ENCODE measurements at places on chromosomes 3 and 15.

GRCh38 chr15:60982249-60982910 is 246.7 kb downstream of the RORA start:
- no peak for DNase-seq

DNA sequence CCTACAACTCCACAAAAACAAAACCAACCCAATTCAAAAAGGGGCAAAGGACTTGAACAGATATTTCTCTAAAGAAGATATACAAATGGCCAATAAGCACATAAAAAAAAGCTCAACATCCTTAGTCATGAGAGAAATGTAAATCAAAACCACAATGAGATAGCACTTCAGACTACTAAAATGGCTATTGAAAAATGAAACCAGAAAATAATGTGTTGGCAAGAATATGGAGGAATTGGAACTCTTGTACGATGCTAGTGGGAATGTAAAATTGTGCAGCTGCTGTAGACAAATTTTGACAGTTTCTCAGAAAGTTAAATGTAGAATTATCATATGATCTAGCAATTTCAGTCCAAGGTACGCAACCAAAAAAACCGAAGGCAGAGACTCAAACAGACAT is 29.0 kb downstream of the KY start:
- DNase-seq: no peak

- no peak for DNase-seq
Measured at GRCh38 chr15:78044407-78045155, 32.9 kb downstream of the TBC1D2B start.

DNA sequence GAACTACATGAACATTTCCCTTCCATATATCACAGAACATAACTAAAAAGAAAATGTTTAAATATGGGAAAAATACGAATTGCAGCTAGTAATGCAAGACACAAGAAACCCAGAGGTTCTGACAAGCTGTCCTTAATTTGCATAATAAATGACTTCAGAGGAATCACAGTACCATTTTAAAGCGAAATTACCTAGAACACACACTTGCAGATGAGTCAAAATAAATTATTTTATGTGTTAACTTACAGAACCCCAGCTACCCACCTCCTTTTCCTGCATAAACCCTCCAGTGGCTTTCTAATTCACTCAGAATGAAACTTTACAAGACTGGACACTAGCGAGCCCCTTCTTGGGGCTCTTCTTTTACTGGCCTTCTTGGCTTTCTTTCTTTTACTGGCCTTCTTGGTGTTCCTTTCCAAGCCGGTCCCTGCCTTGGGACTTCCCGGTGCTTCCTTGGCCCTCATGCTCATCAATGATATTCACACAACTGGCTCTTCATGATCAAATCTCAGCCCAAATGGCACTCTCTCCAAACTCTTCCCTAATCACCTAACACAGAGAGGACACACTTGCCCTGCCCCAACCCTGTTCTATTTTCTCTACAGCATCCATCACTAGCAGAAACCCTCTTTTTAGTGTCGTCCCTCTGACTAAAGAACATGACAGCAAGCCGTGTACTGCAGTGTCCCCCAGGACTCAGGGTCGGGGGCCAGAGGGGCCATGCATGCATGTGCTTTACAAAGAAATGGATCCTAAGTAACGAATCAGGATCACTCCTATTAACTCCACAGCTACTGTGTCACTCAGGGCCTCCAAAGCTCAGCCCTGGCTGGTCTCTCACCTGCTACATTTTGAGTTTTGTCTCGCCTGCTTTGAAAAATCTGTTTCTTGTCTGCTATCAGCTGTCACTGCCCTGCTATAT is 4.8 kb downstream of the CHSY1 start:
- no peak for DNase-seq

DNA sequence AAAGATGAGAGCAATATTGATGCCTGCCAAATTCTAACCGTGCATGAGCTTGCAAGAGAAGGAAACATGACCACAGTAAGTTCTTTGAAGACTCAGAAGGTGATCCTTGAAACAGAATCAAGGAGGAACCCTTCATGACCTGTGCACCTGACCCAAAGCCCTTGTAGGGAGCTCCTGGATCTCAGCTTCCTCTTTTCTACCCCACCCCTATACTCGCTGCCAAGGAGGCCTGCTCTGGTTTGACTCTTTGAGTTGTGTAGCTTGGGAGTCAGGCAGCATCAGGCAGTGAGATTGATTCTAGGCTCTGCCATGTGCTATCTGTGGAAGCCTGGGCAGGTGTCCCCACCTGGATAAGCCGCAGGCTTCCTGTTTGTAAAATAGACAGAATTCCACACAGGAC is 10.6 kb downstream of the TTC21A start:
- no peak for DNase-seq

DNA sequence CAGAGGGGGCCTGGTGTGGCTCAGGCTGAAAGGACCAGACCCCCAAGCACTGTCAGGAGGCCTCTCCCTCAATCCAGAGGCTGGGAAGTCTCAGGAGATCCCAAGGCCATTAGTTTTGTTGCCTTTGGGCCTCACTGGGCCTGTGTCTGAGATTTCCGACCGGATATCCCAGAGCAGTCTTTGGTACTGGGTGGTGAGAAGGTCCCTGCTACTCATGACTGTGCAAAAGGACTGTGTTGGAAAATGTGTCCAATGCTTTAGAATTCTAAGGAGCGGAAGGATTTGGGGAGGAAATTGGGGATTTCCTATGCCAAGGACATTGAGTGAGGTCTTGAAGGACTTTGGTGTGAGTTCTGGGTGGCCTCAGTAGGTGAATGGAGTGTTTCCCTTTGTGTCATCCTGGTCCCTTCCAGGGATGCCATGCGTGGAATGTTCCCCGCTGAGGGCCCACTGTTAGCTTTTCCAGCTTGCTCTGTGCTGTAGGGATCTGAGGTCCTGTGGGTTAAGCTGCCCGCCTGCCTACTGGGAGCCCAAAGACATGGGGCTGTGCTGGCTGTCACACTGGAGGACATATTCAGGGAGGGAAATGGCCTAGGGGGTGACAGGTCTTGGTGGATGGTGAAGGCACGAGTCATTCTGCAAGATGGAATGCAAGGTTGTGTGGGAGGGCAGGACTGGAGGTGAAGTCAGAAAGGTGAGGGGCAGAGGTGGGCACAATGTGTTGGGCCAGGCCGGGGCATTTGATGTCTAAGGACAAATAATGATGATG is 16.4 kb downstream of the SMAD6 start:
- no peak for DNase-seq

DNA sequence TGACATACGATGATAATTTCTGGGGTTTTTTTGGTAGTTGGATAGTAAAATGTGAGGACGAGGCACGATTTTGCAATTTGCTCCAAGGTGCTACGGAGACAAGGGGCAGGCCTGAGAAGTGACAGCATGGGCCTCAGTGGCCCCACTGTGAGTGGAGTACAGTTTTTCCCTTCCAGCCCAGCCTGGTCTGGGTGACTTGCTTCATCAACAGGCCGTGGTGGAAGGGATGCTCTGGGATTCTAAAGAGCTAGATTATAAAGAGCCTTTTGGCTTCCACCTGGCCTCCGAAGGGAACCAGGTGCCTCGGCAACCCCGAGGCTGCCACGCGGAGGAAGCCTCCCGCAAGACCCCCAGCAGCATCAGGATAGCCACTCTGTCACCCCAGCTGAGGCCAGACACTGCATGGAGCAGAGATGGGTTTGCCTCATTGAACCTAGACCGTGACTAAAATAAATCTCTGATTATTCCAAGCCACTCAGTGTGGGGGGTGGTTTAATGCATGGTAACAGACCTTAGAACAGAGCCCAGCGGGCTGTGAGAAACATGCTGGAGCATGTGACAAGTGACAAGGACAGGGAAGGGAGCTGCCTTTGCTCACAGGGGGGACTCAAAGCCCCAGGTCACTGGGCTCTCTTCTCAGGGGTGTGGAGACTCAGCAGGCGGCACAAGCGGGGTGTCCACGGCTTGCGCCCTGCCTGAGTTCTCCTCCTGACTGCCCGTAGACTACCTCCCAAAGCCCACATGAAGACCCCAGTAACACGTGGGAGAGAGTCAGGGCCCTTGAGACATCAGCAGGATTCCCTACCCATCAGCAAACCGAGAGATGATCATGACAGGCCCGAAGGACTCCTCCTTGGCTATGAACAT is 22.6 kb upstream of the SLC41A3 start:
- no peak for DNase-seq

DNA sequence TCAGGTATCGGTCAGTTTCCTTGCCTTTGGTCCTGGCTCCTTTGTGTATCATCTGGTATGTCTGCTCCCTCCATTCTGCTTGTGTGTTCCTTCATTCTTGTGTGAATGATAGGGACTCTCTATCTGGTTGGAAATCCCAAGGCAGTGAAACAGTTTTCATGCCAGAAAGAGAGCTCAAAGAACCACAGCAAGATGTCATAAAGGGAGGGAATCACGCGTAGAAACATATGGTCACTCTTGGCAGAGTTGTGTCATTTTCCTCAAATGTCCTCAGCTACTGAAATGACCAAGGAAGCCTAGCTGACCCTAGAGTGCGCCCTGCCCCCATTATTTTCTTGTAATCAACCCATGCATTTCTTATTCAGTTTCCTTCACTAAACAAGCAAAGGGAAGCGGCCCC is 48.0 kb downstream of the RASGRP1 start:
- DNase-seq: no peak

GRCh38 chr3:4343258-4343657 is 40.1 kb downstream of the SETMAR start:
- no peak for DNase-seq

- no peak for DNase-seq
Measured at GRCh38 chr3:132378846-132379245, 38.5 kb upstream of the DNAJC13 start.

DNA sequence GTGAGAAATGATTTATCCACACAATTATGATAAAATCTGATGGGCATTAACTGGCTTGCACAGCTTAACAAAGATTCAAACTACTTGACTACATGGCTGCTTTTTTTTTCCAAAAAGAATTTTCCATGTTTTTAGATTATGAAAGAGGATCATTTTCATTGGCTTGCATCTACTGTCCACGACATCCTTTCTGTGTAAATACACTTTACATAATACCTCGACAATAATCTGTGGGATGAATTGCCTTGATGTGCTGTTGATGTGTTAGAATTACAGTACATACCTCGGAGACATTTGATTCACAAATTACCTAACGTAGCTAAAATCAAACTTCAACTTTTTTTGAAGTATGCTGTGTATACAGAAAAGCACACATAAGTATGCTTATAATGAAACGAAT is 104.4 kb downstream of the PPP2R3A start:
- DNase-seq: no peak

GRCh38 chr3:136994772-136995516 is 37.2 kb downstream of the IL20RB start:
- DNase-seq: no peak

- DNase-seq: no peak
Measured at GRCh38 chr15:77706482-77707244, 74.0 kb upstream of the LINGO1 start.

DNA sequence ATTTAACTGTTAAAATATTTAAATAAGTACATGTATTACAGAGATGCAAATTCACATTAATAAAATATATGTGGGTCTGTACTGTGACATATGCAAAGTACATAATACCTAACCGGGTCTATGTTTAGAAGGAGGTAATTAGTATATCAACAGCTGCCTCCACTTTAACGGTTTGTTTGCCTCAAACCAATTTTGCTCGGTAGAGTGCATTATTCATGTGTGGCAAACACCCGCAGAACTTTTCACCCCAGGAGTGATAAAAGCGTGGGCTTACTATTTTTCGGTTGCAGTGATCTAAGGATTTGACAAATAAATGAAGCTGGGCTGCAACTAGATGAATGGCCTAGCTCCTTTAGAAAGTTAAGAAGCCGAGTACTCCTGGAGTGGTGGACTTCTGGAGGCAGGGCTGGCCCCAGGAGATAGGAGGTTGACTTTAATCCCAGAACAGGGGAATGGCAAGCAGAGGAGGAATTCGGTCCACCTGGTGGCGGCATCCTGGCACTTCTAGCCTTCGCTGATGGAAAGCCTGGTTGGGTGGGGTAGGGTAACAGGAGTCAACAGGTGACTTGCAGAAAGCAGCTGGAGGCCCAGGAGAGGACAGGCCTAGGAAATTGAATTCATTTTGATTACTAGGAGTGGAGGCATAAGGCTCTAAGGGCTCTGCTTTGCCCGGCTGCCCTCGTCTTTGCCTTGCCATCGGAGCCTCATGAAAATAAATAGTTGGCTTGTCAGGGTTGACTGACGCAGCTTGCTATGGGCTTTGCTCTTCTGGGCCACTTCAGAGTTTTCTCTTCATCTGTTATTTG is 2.4 kb downstream of the SLCO3A1 start:
- DNase-seq: no peak

- DNase-seq: no peak
Measured at GRCh38 chr15:87902772-87903426, 353.6 kb downstream of the NTRK3 start.

DNA sequence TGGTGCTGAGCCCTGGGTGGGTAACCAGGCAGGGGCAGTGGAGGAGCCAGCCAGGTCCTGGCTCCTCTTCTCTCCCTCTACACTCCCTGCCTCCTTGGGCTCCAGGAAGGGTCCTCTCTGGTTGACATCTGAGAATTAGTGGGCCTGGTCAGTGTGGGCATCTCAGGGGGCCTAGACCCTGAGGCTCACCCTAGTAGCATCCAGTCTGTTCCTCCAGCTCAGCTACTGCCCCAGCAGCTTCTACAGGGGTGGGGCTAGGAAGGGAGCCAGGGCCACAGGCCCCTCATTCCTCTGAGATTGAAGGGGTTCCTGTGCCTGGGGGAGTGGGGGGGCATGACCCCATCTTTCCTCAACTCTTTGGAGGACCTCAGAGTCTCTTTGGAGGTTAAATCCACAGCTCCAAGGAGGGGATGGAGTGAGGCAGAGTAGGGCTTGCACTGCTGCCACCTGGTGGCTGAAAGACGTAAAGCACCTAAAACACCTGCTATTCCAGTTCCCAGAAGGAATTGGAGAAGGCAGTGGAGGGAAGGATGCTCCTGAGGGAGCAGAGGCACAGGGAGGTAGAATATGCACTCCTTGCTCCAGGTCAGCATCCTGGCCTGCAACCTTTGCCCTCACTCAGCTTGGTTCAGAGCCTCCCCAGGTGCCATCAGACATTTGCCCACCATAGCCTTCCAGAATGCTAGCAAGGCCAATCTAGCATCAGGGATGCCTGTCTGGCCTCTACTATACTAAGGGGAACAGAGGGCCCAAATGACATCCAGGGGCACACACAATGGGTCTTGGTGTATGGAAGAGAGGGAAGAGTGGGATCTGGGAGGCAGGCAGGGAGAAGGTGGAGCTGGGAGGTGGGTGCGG is 25.1 kb downstream of the C3orf18 start:
- peak; percentile 47 for DNase-seq

GRCh38 chr15:59352683-59353082 is 20.0 kb downstream of the MYO1E start:
- DNase-seq: no peak

DNA sequence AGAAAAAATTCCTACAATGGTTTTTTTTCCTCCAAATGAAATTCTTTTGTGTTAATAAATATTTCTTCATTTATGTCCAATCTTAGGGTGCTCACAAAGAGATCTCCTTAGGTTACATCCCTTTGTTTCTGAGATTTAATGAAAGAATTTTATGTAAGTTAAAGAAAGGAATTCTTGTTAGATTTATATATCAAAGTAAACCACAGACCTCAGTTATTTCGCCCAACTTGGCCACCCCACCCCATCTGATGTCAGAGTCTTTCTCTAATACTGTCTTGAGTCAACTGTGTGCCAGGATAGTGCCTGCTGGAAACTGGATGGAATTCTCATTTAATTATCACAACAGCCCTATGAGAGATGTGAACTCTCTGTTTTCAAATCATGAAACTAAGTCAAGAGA is 259.9 kb downstream of the OPA1 start:
- no peak for DNase-seq

- DNase-seq: no peak
Measured at GRCh38 chr15:69893863-69894262, 203.9 kb downstream of the TLE3 start.

All from effector memory CD4-positive, alpha-beta T cell (primary cell).